Sciatic nerve (tissue), 2 donors: ENCODE measurements at places on chromosomes 2 and 18.

DNA sequence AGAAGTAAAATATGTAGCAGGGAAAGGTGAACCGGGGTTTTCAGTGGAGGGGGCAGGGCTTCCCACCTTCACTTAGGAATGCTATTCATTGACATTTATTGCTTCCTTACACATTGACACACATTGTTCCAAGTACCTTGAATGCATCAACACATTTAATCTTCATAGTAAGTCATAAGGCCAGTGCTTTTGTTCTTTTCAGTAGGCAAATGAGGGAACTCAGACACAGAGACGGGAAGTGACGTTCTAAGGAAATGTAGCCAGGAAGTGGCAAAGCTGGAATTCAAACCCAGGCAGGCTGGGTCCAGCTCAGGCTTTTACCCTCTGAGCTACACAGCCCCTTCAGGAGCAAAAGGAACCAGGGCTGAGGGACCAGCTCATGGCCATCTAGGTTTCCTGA is 20.7 kb downstream of the BMP10 start:
- DNase-seq, result no peak

DNA sequence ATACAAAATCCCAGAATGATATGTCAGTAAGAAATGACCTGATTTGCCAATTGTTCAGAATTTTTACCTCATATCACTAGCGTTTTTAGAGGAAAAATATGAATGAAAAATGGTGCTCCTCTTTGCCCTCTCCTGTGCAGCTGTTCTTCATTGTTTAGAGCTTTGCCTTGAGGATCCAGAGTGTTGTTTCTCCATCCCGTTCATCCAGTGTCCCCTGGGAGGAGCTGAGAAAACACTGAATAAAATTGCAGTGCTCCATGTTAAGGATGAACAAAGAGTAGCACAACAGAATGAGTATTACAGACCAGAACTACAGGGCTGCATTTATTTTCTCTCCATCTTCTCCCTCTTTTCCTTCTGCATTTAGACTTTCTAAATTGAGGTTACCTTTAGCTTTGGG is 133.1 kb downstream of the ADCYAP1 start:
- no peak for DNase-seq

- DNase-seq, result no peak
Measured at GRCh38 chr2:214843823-214844222, 34.3 kb upstream of the BARD1 start.

GRCh38 chr18:43805646-43806194 is 528.4 kb upstream of the SYT4 start:
- no peak for DNase-seq

GRCh38 chr2:57902578-57902977 is 144.0 kb upstream of the VRK2 start:
- no peak for DNase-seq

DNA sequence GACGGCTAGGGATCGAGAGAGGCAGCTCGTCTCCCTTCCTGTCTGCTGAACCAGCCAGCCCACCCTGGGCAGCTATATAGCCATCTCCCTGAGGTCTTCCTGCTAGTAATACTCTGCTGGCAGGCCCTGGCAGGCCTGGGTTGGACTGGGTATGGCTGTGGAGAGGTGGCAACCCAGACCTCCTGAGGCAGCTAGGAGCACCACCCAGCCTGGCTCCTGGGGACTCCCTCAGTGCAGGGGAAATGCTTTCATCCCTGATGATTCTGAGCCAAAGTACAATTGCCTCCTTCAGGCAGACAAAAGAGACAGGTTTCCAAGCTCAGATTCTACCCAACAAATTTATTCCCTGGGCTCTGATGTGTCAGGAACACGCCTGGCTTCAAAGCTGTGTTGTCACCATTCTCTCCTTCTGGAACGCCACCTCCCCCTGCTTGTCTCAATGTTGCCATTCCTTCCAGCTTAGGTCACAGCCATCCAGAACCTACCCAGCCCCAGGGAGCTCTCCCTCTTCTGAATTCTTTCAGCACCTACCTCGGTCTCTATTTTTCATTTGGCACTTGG is 4.7 kb upstream of the DNAJB2 start:
- no peak for DNase-seq

DNA sequence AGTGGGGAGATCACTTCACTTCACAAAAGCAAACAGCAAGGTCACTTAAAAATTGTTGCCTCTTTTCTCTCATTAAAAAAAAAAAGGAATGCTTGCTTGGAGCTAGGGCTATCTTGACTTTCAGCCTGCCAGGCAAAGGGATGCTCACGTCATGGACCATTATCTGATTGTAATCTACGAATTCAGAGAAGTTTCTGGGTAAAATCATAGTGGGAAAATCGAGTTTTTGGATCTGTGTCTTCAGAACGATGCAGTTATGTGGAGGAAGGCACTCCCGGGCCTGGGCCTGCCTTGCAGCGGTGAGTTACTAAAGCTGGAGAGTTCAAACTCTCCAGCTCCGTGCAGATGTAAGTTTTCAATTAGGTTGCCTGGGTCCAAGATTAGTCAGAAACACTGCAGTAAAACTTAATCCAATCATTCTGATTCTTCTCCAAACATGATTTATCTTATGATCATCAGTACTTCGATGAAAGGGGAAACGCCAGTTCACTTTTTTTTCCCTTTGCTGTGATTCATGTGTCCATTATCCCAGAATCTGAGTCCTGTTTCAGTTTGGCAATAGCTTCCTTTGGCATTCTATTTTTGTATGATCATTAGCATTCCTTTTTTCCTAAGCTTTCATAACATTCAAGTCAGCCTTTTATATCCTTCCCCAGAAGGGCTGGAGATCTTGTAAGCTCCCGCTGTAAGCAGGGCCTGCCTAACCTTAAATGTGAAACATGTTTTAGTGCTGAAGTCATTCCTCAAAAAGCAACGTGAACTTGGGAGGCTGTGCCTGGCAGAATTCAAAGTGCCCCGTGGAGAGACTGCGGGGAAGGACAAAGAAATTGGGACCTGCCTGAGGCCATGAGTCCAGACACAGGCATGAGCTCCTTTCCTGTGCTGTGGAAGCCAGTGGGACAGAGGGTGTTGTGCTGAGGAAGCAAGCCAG is 119.3 kb upstream of the TWIST2 start:
- no peak for DNase-seq

GRCh38 chr2:10879624-10880585 is 31.8 kb upstream of the KCNF1 start:
- no peak for DNase-seq

DNA sequence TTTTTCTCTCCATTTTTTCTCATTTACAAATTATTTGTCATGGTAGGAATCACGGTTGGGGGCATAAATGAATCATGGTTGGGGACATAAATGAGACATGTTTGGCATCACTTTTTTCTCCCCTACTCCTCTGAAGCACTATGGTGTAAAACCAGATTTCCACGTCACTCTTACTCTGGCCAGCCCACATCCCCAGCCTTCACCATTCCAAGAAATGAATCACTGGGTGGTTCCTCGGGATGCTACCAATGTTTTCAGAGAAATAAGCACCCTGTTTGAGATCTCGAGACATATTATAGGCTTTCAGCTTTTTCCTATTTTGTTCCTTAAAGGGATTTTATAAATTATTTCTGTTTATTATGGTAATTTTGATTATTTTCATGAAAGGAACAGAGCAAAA is 155.0 kb upstream of the SLC8A1 start:
- DNase-seq, result no peak

DNA sequence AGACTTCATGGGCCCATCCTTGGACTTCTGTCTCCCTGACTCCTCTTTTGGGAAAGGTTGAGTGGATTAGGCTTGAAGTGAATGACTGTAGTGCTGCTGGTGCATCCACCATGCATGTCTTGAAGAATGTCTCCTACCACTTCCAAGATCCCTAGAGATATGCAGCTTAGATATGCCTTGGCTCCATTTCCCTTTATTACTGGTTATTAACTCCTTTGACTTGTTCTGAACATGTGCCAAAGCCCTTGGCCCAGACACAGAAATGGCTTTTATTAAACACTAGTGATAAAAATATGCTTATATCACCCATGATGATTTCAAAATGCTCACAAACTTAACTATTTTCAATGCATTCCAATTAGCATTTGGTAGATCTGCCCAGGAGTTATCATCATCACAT is 90.0 kb upstream of the SLC14A2 start:
- no peak for DNase-seq

DNA sequence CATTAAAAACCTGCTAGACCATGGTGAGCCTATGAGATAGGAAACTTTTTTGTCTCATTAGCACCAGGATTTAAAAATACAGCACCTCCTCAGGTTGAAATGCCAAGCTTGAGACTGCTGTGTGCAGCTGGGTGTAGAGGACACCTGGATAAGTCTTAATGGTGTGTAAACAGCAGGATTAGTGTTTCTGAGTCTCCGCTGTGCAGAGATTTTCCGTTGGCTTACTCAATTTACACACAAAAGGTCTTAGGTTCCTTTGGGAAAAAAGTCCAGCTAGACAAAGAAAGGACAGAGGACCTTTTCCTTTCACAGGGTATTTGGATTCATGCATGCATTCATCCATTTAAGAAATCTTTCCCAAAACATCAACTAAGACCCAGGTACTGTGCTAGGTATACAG is 168.1 kb downstream of the NRXN1 start:
- DNase-seq, result no peak

DNA sequence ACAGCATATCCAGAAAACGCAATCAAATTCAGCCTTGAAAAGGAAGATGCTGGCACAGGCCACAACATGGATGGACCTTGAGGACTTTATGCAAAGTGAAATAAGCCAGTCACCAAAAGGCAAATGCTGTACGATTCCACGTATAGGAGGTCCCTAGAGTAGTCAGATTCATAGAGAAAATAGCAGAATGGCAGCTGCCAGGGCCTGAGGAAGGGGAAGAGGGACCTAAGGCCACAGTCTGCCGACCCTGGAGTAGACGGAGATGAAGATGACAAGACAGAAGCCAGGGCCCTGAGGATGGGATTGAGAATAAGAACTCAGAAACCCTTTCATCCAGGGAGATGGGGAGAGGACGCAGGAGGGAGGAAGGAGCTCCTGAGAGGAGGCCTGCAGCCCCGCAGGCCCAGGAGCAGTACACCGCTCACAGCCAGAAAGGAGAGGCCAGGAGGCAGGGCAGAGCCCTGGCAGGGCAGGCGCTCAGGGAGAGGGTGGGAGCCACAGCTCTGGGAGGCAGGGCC is 8.1 kb upstream of the MTERF4 start:
- DNase-seq, result no peak
